GM19239 (cell line): ENCODE measurements at places on chromosomes 16 and 17.

DNA sequence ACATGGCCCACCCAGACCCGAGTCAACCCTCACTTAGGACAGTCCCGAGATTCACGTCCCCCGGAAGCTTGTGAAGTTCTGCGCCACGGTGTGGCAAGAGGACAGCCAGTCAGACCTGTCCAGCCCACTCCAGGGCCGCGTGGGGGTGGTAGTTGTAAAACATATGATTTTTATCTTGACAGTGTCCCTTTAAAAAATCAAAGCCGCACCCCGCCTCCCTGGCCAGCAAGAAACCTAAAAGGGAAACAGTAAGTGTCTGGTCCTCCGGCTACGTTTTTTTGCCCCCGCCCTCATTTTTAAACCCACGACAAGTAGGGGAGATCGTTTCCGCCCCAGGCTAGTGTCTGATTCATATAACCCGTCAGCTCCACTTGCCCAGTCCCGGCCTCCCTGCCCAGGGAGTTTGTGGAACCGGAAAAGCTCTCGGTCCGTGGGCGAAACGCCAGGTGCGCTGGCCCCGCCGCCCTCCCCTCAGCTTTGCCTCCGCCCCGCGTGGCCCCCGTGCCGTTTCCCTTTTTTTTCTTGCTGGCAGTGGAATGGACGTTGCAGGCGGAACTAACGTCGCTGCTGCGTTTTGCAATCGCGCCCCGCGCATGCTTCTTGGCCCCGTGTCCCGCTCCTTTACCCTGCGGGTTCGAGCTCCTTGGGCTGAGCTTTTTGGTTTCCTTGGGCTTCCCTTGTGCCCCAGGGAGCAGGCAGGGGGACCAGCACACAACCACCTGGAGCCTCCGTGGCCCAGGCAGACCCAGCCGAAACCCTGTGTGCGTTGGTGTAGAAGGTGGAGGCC lies 13.3 kb upstream of the NUDT16L1 start:
- no peak for DNase-seq

DNA sequence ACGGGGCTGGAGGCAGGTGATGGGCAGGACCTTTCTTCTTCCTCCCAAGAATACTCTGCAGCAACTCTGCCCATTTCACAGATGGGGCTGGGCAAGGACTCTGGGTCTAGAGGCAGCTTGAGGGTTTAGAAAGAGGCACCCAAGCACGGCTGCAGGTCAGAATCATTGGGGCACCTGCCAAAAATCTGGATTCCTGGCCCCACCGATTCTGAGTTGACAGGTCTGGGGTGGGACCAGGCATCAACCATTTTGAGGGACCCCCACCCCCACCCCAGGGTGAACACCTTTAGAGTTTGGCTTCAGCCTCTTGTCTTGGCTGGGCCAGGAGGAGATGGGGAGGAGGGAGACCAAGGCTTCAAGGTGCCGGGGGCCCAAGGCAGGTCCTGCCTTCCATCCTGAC lies 5.3 kb downstream of the SPPL2C start:
- no peak for DNase-seq

- no peak for DNase-seq
Observed at GRCh38 chr17:79361221-79361734, 249.6 kb downstream of the RBFOX3 start.

GRCh38 chr16:67115639-67116038 lies 5.9 kb downstream of the PHAF1 start:
- no peak for DNase-seq

GRCh38 chr16:19898924-19899604 lies 14.4 kb upstream of the GPRC5B start:
- DNase-seq: peak; percentile 48

GRCh38 chr17:6503641-6504195 lies 52.6 kb downstream of the PITPNM3 start:
- DNase-seq: no peak

GRCh38 chr16:9170470-9170869 lies 79.0 kb downstream of the HAPSTR1 start:
- DNase-seq: no peak

- DNase-seq: no peak
Observed at GRCh38 chr17:27947005-27947406, 53.8 kb upstream of the LYRM9 start.

- no peak for DNase-seq
Observed at GRCh38 chr17:8163978-8164814, 1.4 kb upstream of the VAMP2 start.

DNA sequence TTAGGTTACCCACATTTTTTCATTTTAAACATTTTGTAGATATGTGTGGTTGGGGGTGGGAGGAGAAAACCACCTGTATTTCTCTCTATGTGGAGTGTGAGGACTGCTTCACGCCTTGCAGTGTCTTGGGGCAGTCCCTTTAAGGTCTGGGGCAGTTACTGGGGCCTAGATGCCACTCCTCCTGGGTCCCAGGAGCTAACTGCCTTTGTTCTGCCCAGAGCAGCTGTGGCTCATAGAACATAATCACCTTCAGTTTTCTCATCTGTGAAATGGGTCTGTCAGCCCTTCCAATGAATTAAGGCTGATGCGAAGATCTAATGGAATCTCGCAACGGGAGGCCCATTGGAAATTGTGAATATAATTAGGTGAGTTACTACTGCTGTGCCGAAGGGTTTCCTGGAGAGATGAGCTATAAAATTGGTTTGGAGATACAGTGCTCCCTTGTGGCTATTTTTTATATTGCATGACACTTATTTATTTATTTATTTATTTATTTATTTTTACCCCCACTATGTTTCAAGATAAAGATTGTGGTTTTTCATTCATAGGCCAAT lies 22.9 kb downstream of the DHRS7C start:
- DNase-seq: peak; percentile 21

DNA sequence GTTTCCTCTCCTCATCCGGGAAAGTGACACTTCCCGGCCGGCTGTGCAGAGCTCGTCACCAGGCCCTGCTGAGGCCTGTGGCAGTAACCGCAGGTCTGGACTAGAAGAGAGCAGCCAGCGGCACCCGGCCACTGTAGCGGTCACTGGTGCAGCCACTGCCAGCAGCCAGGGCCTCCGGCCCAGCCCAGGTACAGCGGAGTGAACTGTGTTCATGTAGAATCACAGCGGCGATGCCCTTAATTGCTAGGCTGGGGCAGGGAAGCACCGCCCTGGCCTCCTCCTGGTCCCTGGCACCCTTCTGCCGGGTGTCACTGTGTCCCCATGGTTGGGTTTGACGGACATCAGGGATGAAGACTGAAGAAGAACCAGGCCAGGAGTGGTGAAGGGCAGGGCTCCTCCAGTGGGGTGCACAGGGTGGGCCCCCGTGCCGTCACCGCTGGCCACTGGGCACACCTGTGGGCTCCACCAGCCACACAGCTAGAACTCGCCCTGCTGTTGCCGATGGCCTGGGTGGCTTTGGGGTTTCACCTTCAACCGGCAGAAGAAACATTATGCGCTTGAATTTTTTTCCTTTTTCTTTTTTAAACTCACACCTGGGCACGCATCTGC lies 165.2 kb upstream of the CHMP6 start:
- DNase-seq: no peak

- DNase-seq: no peak
Observed at GRCh38 chr17:31078290-31078689, 16.5 kb upstream of the NF1 start.

GRCh38 chr16:85027958-85028684 lies 526 bp downstream of the KIAA0513 start:
- DNase-seq: no peak

- no peak for DNase-seq
Observed at GRCh38 chr16:9661336-9662017, 520.8 kb downstream of the GRIN2A start.

DNA sequence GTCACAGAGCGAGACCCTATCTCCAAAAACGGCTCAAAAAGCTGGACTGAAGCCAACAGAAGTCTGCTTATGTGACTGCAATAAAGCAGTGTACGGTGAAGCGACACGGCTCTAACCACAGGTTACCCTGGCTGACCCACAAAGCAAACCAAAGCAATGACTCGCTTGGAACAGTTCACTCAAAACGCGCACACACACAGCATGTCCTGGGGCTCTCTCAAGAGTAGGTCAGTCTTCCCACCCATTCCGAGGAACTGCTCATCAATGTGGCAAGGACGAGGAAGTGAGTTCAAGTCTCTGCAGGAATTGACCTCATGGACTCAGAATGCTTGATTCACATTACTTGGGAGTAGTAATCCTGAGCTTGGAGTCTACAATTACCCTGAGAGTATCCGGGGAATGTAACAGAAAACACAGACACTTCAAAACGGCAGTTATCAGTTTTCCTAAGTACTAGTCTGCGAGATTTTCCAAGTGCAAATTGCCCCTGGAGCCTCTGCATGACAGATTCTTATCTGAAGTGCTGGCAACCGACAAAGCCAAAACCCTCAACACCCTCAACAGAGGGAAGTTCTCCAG lies 25.4 kb downstream of the PELP1 start:
- no peak for DNase-seq

DNA sequence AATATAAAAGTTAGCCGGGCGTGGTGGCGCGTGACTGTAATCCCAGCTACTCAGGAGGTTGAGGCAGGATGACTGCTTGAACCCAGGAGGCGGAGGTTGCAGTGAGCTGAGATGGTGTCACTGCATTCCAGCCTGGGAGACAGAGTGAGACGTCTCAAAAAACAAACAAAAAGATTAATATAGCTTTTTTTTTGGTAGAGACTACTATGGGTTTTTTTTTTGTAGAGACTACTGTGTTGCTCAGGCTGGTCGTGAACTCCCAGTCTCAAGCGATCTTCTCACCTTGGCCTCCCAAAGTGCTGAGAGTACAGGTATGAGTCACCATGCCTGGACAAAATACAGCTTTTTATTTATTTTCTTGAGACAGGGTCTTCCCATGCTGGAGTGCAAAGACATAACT lies 20.2 kb downstream of the ZNRF1 start:
- DNase-seq: no peak

GRCh38 chr17:76164331-76164730 lies 23.3 kb upstream of the FOXJ1 start:
- no peak for DNase-seq

DNA sequence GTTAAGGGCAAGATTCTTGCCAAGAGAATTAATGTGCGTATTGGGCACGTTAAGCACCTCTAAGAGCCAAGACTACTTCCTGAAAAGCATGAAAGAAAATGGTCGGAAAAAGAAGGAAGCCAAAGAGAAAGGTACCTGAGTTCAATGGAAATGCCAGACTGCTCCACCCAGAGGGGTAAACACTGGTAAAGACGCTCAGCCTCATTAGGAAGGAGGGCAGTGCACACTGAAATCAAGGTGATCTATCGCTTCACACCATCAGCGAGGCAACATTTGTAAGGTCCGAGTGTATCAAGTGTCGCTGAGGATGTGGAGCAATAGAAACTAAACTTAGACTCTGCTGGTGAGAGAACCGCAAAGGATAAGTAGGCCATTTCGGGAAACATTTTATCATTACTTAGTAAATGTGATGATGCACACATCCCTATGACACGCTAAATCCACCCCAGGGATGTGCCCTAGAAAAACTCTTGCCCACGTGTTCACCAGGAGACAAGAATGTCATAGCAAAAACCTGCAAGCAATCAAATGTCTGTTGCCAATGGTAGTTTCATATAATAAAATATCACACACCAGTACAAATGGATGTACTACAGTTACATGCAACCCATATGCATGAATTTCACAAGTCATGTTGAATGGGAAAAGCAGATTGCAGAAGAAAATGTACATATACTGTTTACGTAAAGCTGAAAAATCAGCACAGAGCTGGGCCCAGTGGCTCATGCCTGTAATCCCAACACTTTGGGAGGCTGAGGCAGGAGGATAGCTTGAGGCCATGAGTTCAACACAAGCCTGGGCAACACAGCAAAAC lies 23.6 kb downstream of the CNTROB start:
- DNase-seq: no peak

GRCh38 chr16:12411516-12411915 lies 392.2 kb downstream of the CPPED1 start:
- no peak for DNase-seq

DNA sequence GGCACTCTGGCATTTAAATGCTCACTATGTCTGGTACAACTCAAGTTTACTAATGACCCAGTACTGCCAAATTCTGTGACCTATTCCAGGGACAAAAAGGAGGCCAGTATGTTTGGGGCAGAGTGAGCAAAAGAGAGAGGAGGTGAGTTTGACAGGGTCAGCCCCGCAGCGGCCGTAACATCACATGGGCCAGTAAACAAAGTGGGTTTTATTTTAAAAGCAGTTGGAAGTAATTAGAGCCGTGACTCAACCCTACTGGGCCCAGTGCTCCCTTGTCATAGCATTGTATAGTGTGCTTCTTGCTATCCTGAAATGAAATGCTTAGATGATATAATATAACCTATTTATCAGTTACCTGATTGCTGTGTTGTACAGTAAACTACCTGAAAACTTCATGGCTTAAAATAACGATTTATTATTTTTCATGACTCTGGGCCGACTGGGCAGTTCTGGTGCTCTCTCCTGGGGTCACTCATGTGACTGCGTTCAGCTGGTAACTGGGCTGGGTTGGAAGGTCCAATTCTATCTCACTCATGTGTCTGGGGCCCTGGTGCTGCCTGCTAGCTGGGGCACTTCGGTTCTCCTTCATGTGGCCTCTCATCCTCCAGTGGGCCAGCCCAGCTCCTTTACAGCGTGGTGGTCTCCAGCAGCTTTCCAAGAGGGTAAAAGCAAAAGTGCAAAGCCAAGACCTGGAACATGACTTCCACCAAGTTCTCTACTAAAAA lies 27.4 kb downstream of the IQCK start:
- DNase-seq: no peak

DNA sequence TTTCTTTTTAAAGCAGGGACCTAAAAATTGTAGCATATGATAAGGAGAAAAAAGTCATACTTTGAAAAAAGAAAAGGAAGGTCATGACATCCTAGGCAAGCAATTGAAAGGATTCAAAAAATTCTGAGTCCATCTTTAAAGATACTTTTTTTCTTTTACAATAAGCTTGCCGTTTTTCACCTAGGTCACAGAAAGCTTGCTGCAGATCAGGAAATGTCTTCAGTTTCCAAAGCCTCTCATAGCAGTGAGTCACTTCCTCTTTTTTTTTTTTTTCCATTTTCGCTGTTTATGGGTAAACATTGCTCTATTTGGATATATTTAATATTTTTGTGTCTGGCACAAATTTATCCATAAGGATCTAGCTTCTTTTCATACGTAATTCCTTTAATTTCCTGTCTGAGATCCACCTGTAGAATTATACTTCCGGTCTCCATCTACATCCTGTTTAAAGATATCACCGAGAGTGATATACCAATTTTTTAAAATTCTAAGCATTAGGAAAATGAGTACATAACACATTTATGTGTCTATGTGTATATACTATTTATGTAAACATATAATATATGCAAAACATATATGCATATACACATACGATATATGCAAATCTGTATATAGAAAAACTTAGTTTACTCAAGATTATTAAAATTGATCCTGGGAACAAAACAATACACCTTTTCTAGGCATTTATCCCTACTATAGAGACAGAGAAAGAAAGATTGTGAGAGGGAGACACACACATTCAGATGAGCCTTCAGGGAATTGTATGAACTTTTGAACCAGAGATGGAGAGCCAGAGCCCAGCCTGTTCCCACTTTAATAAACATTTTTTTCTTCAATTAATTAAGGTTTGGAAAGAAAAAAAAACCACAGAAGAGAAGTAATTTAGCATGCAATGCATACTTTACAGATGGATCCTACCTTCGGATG lies 134.4 kb downstream of the SKAP1 start:
- peak; percentile 28 for DNase-seq

GRCh38 chr16:81564421-81564911 lies 119.9 kb downstream of the CMIP start:
- no peak for DNase-seq

- DNase-seq: no peak
Observed at GRCh38 chr17:73359987-73360410, 48.2 kb upstream of the CDC42EP4 start.

- no peak for DNase-seq
Observed at GRCh38 chr16:11915114-11915643, 577 bp downstream of the GSPT1 start.

GRCh38 chr17:18025241-18025944 lies 13.6 kb downstream of the ATPAF2 start:
- DNase-seq: peak; percentile 49
